ENCODE measurements at places on chromosomes 1 and 21. TPM values are rescaled to one million over a fixed set of nuclear protein-coding genes. Genes with fewer than 3 reads are reported as not detected.

Gene FNDC5
- total RNA-seq, result not detected

Gene ZMYM1
- total RNA-seq, result 28.1 TPM

Gene CCNL2
- total RNA-seq, result 47.9 TPM

Gene KRTAP25-1
- total RNA-seq, result not detected

Gene BTG3
- 52.5 TPM for total RNA-seq

Gene NID1
- 10.8 TPM for total RNA-seq

Gene PODN
- not detected for total RNA-seq

Gene C1QA
- total RNA-seq, result not detected

Gene LRRC53
- not detected for total RNA-seq

Gene OR2T4
- not detected for total RNA-seq

Gene ELOVL1
- 101 TPM for total RNA-seq

Gene EVA1C
- not detected for total RNA-seq

Gene USP48
- total RNA-seq, result 18.7 TPM

Gene LCE3B
- not detected for total RNA-seq

Gene NECTIN4
- not detected for total RNA-seq

Gene KHDC4
- total RNA-seq, result 26.0 TPM

Gene NOS1AP
- not detected for total RNA-seq

Gene FCGR3B
- not detected for total RNA-seq

Gene GBP5
- total RNA-seq, result 4.6 TPM

Gene SLAMF7
- total RNA-seq, result not detected

Gene REN
- total RNA-seq, result not detected
